ENCODE measurements at places on chromosomes 3 and 15.

DNA sequence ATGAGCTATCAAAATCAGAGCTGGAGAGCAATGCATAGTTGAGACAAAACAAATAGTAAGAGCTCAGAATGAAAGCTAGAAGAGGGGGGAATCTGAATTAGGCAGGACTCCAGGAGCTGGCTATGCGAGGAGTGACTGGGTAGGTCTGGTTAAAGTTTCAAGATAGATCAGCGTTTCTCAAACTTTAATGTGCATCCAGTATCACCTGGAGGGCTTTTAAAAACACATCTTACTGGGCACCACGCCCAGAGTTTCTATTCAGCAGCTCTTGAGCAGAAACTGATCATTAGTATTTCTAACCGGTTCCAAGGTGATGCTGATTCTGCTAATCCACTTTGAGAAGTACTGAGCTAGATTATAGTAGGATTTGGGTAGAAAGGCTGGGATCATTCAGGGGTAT is 96.2 kb upstream of the ACP3 start:
- H3K36me3 ChIP-seq = no peaks in the 10 kb centered on the region
- H3K27ac ChIP-seq = no peak overlapping the region
- H3K4me1 ChIP-seq = no peaks in the 10 kb centered on the region
- H3K4me3 ChIP-seq = no peak overlapping the region

- no peaks in the 10 kb centered on the region for H3K27me3 ChIP-seq
- no peaks in the 10 kb centered on the region for H3K4me1 ChIP-seq
- H3K27ac ChIP-seq = no peak overlapping the region
- no peak overlapping the region for H3K4me3 ChIP-seq
- DNase-seq = no peak
These were observed 26.8 kb downstream of the DCBLD2 start for GRCh38 chr3:98874602-98875249.

GRCh38 chr3:183579967-183580900 is 24.7 kb upstream of the KLHL6 start:
- no peak overlapping the region for H3K4me3 ChIP-seq
- peaks cover 4% of the 10 kb centered on the region for H3K27me3 ChIP-seq
- H3K4me1 ChIP-seq = peaks cover 18% of the 10 kb centered on the region

DNA sequence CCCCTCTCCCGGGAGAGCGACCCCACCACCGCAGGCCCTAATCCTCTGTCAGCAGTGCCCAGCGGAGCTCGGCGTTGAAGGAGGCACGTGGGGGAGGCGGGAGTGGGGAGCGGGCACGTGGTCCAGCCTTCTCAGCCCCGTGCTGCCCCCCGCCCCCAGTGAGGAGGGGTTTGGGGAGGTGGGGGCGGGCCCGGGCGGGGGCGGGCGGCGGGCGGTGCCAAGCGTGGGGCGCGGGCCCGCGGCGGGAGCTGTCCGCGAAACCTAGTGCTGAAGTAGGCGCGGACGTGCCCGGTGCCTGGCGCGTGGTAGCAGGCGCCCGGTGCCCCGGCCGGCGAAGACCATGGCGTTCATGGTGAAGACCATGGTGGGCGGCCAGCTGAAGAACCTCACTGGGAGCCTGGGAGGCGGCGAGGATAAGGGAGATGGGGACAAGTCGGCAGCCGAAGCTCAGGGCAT is at the start of gene CPLX3:
TSS of gene CPLX3 (plus strand) at position 264 of the 456 bp plus-strand sequence. CDS start at position 341, 77 bp downstream.
- H3K36me3 ChIP-seq = no peaks in the 10 kb centered on the region
- H3K4me1 ChIP-seq = no peaks in the 10 kb centered on the region
- H3K27ac ChIP-seq = no peak within 1 kb of the TSS
- no peak within 1 kb of the TSS for H3K4me3 ChIP-seq

GRCh38 chr3:132445817-132446216 is 28.5 kb downstream of the DNAJC13 start:
- H3K4me1 ChIP-seq = peaks cover 7% of the 10 kb centered on the region
- peaks cover 24% of the 10 kb centered on the region for H3K36me3 ChIP-seq
- H3K4me3 ChIP-seq = no peak overlapping the region
- no peak overlapping the region for H3K27ac ChIP-seq

GRCh38 chr3:161264852-161265251 is 43.7 kb downstream of the NMD3 start:
- H3K4me3 ChIP-seq = no peak overlapping the region
- DNase-seq = no peak
- no peak overlapping the region for H3K27ac ChIP-seq
- H3K4me1 ChIP-seq = no peaks in the 10 kb centered on the region
- H3K27me3 ChIP-seq = no peaks in the 10 kb centered on the region

DNA sequence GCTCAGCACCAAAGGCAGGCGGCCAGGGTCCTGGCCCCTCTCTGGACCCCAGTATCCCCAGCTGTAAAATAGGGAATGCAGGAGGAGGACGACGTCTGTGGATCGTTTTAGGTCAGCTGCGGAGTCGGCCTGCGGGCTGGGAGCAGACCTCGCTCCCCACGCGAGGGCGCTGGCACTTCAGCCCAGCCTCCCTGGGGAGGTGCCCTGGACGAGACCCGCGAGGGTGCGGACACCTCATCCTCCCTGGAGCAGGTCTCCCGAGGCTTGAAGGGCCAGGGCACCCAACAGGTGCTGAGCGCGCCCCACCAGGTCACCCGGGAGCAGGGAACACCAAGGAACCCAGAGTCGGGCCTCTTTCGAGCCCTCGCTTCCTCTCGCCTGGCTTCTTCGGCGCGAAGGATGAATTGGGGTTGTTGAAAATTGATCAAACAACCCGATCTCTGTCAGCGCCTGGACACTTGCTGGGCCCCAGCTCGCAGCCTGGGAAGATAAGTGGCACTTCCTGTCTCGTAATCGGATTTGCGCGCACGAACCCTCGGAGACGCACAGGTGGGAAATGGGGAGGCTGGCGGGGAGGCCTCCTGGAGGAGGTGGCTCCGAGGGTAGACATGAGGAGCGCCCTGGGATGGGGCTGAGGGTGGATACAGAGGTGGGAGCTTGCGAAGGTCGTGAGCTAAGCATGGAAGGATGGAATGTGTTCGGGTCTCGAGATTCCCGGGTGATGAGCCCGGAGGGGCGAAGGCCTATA is 588 bp upstream of the VIPR1 start:
- H3K27ac ChIP-seq = peak overlapping the region; percentile 60
- peak overlapping the region; percentile 75 for H3K4me3 ChIP-seq
- peaks cover 3% of the 10 kb centered on the region for H3K27me3 ChIP-seq
- H3K36me3 ChIP-seq = no peaks in the 10 kb centered on the region
- peaks cover 18% of the 10 kb centered on the region for H3K4me1 ChIP-seq
- peak; percentile 39 for DNase-seq

DNA sequence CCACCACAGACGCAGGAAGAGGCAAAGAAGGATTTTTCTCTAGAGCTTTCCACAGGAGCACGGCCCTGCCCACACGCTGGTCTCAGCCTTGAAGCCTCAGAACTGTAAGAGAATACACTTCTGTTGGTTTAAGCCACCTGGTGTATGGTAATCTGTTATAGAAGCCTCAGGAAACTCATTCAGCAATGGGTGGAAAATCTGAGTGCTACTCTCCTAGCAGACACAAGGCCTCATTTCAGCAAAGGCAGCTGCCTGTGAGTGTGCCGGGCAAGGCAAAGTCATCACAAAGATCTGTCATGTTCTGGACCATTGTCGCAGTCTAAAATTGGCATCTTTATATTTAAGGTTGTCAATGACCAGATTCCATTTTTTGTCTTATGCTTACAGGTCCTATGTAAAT is 31.0 kb downstream of the ATP10A start:
- no peak overlapping the region for H3K27ac ChIP-seq
- no peak for DNase-seq
- H3K4me1 ChIP-seq = peaks cover 3% of the 10 kb centered on the region
- no peaks in the 10 kb centered on the region for H3K27me3 ChIP-seq
- H3K4me3 ChIP-seq = no peak overlapping the region

DNA sequence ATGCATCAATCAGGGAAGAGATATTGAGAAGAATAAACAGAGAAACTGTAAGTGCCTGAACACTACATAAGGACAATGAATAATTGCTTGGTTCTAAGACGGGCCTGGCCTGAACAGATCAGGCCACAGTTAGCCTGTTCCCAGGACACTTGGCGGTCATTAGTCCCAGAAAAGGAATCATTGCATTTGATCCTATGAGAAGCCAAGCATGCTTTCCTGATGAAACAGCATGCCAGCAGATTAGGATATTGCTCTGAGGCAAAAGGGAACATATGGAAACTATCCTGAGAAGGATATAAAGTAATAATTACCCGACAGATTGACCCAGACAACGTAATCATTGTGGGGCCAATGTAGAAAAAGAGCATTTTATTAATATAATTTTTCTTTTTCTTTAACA is 51.9 kb downstream of the STRIT1 start:
- no peaks in the 10 kb centered on the region for H3K36me3 ChIP-seq
- H3K27me3 ChIP-seq = no peaks in the 10 kb centered on the region
- H3K27ac ChIP-seq = no peak overlapping the region
- DNase-seq = no peak
- no peaks in the 10 kb centered on the region for H3K4me1 ChIP-seq
- H3K4me3 ChIP-seq = no peak overlapping the region

- no peak overlapping the region for H3K27ac ChIP-seq
- no peak for DNase-seq
These were observed 16.5 kb upstream of the PLXND1 start for GRCh38 chr3:129622933-129623332.

- H3K4me1 ChIP-seq = no peaks in the 10 kb centered on the region
- H3K27me3 ChIP-seq = no peaks in the 10 kb centered on the region
- H3K4me3 ChIP-seq = no peak overlapping the region
- no peak overlapping the region for H3K27ac ChIP-seq
- H3K36me3 ChIP-seq = no peaks in the 10 kb centered on the region
- DNase-seq = no peak
These were observed 91.1 kb upstream of the TNIK start for GRCh38 chr3:171551296-171551695.

- peak overlapping the region; percentile 80 for H3K27ac ChIP-seq
- no peak overlapping the region for H3K4me3 ChIP-seq
- no peaks in the 10 kb centered on the region for H3K36me3 ChIP-seq
- no peaks in the 10 kb centered on the region for H3K27me3 ChIP-seq
- H3K4me1 ChIP-seq = peaks cover 33% of the 10 kb centered on the region
- DNase-seq = no peak
These were observed 12.0 kb downstream of the ZBTB38 start for GRCh38 chr3:141380279-141380678.

- H3K36me3 ChIP-seq = no peaks in the 10 kb centered on the region
- no peak for DNase-seq
- H3K4me1 ChIP-seq = no peaks in the 10 kb centered on the region
- H3K4me3 ChIP-seq = no peak overlapping the region
- H3K27ac ChIP-seq = no peak overlapping the region
These were observed 316.8 kb downstream of the CHST2 start for GRCh38 chr3:143436231-143436930.

- H3K4me3 ChIP-seq = no peak overlapping the region
- no peak for DNase-seq
- no peaks in the 10 kb centered on the region for H3K36me3 ChIP-seq
- H3K4me1 ChIP-seq = no peaks in the 10 kb centered on the region
These were observed 52.8 kb upstream of the NSMCE3 start for GRCh38 chr15:29322415-29322814.

DNA sequence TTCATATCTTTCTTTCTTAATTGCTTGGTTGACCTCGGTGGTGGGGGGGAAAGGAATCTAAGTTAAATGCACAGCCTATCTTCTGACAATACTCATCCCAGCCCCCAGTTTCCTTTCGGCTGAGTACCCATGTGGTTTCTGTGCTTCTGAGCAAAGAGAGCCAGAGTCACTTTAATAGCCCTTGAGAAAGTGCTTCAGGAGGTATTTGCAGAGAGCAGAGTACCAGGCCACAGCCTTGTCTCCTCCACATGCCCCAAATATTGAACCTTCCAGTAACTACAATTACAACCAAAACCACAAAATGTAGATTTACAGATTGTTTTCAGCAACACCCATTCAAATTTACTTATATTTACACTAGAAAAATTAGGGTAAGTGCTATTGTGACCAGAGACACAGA is 647.4 kb downstream of the NR2F2 start:
- H3K4me1 ChIP-seq = no peaks in the 10 kb centered on the region
- H3K36me3 ChIP-seq = no peaks in the 10 kb centered on the region
- H3K4me3 ChIP-seq = no peak overlapping the region
- no peak overlapping the region for H3K27ac ChIP-seq

GRCh38 chr3:186219211-186219638 is 110.3 kb upstream of the ETV5 start:
- H3K27ac ChIP-seq = no peak overlapping the region
- H3K4me1 ChIP-seq = peaks cover 5% of the 10 kb centered on the region

DNA sequence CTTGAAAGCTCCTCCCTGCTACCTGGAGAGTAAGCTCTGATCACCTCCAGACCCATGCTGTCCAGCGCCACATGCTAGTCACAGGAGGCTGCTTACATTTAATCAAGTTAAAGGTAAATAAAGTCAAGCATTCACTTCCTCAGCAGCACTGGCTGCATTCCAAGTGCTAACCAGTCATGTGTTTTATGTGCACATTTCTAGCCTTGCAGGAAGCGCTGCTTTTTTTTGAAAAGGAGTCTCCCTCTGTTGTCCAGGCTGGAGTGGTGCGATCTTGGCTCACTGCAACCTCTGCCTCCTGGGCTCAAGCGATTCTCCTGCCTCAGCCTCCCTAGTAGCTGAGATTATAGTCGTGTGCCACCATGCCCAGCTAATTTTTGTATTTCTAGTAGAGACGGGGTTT is 279.2 kb downstream of the GABRG3 start:
- no peaks in the 10 kb centered on the region for H3K4me1 ChIP-seq
- H3K36me3 ChIP-seq = no peaks in the 10 kb centered on the region
- H3K27ac ChIP-seq = no peak overlapping the region
- H3K27me3 ChIP-seq = no peaks in the 10 kb centered on the region
